ENCODE measurements at places on chromosomes 1 and 21.

- peak; percentile 59 for DNase-seq
Observed at GRCh38 chr1:64242895-64243756, 39.7 kb downstream of the UBE2U start.

GRCh38 chr1:169041366-169041765 is 65.1 kb upstream of the ATP1B1 start:
- no peak for DNase-seq

DNA sequence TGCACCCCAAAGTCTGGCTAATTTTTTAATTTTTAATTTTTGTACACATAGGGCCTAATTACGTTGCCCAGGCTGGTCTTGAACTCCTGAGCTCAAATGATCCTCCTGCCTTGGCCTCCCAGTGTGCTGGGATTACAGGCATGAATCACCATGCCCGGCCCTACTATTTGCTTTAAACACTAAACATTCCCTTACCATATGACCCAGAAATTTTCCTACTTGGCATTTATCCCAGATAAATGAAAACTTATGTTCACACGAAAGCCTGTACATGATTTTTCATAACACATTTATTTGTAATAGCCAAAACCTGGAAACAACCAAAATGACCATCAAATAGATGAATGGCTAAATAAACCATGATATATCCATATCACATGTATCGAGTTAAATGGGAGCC is 35.8 kb downstream of the NDUFS5 start:
- DNase-seq = no peak

GRCh38 chr1:172662464-172663109 is 3.7 kb downstream of the FASLG start:
- DNase-seq = no peak

DNA sequence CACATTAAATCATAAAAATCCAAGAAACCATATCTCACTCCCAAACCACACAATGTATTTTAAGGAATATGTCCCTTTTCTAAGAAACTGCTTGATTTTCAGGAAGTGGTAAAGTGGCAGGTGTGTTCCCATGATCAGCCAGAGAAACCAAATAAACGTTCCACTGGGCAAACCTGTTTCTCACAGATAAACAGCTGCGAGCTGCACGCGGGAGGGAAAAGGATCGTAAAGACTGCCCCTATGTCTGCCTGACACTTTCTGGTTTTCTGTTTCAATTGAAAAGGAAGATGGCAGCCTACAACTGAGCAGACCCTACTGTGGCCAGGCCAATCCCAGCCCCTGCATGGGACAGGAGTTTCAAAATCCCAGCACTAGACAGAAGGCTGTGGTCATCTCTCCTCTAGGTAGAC is 36.6 kb downstream of the HIVEP3 start:
- DNase-seq = peak; percentile 60

DNA sequence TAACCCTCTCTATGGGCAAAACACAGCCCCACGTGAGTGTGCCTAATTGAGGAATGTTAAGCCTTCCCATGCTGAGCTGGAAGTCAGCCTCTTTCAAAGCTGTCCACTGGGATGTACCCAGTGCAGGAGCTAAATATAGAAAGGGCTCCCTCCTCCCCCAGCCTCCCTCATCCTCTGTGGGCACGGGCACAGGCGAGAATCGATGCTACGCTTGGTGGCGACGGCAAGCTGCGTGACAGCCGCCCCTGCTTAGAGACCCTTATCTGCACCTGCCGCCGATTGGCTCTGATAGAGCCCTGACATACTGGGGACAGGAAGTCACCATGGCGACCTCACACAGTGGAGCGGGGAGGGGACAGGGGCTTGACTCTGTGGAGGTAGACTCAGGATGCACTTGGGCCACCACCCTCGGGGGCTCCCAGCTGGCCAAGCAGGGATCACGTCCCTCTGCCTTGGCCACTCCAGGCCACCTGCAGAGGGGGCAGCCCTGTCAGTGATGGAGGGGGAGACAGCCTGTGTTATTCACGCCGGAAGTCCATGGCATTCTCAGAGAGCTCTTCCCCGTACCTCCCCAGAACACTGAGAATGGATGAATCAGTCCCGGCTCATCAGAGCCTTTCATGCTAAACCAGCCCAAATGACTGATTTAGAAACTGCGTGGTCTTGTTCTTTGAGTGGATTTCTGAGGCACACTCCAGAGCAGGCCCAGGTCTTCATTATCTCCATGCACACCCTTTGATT is 84.8 kb downstream of the KCND3 start:
- DNase-seq = peak; percentile 92

- no peak for DNase-seq
Observed at GRCh38 chr1:31581821-31582810, 5.8 kb downstream of the TINAGL1 start.

GRCh38 chr1:109392788-109393616 is 4.7 kb downstream of the SORT1 start:
- DNase-seq = no peak

GRCh38 chr1:181794332-181794731 is 267.2 kb downstream of the ZNF648 start:
- no peak for DNase-seq
